ENCODE measurements at places on chromosomes 6 and 20.

- no peak for DNase-seq
Observed at GRCh38 chr20:9507544-9508239, 6.7 kb upstream of the LAMP5 start.

DNA sequence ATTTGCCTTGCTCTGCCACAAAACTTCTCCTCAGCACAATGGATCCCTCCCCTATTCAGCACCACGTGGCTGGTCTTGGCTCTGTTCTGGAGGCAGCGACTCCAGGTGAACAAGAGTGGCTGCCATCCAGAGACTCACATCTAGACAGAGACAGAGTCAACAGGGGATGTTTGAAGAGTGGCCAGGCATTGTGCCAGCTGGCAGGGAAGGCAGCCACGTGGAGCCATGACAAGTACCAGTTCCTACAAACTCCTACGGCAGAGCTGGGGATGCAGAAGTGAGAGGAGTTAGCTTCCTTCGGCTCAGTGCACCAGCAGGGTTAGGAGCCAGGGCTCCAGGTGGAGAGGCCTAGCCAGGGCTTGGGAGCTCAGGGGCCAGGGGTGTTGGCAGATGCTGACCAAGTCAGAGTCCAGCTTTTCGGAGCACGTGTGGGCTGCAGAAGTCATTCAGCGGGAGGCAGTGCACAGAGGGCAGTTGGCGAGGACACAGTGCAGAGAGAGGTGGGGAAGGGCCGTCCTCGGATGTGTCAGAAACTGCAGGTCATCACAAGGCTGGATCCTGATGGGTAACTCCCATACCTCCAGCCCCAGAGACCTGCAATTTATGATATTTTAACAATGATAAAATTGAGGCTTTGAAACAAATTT, 171.7 kb upstream of the PDE10A start:
- DNase-seq, result no peak

DNA sequence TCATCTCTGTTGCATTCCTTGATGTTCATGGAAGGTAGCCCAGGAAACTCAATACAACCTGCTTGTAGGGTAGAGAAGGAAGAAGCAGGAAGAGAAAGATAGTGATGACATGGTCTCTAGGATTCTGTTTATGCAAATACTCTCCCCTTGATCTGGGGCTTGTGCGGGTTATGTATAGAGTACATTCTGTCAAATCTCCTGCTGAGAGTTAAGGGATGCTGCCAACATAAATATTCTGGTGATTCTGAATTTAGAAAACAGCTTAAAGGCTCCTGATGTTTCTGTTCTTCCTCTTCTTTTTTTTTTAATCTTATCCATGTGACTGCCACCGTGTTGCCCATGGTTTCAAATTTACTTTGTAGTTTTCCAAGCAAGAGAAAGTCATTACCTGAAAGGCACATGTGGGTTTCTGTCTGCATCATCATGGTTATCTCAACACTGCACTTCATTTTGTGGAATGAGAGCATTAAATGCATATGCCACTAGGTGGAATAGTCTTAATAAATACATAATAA, 150.6 kb downstream of the RPS12 start:
- no peak for DNase-seq

GRCh38 chr6:19925533-19925932, 88.4 kb downstream of the ID4 start:
- no peak for DNase-seq

DNA sequence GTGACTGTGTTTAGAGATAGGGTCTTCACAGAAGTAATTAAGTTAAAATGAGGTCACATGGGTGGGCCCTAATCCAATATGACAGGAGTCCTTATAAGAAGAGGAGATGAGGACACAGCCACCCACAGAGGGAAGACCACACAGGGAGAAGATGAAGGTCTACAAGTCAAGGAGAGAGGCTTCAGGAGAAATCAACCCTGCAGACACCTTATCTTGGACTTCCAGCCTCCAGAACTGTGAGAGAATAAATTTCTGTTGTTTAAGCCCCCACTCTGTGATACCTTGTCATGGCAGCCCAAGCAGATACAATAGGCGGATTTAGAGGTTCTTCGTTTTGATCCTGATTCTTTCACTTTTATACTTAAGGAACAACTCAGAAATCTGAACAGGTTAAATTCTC, 63.5 kb upstream of the NEDD9 start:
- no peak for DNase-seq

GRCh38 chr20:62049342-62050165, 16.1 kb downstream of the TAF4 start:
- DNase-seq, result no peak

DNA sequence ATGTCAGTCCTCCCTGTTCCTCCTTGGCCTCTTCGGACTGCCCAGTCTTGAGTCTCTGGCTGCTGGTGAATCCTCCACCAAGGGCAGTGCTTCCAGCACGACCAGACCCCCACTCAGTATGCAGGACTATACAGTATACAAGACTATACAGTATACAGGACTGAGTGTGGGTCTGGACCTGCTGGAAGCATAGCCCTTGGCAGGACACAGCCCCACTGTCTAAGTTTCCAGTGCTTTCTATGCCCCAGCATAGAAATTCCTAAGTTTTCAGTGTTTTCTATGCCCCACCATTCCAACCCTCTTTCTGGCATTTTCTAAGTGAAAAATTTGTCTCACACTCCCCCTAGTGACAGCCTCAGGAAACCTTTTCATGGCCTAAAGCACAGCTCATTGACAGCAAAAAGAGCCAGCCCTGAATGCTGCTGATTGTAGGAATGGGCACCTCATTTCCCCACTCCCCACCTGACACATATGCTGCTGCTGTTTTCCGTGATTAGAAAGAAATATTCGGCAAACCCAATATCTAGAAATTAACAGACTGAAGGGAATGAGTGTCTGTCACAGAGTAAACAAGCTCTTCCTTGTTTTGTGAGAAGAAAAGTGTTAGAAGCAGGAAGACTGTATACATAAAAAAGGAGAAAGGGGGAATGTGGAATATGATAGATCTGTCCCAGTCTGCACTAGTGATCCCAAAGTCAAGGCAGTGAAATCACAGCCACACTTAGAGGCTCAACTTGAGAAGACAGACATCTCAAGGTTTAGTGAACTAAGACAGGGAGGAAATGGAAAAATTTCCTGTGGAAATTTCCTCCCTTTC, 206.9 kb downstream of the IBTK start:
- no peak for DNase-seq

GRCh38 chr20:44245977-44246376, 1.1 kb upstream of the GDAP1L1 start:
- no peak for DNase-seq

DNA sequence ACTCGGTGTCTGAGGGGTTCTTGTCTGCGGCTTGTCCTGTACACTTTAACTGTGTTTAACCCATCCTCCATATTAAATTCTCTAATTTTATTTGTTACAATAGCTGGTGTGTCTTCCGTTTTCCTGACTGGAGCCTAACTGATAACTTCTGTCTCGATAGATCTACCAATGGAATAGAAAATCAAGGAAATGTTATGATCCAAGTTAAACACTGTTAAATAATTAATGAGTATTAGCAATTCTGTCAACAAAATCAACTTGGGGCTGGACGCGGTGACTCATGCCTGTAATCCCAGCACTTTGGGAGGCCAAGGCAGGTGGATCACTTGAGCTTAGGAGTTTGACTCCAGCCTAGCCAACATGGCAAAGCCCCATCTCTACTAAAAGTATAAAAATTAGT, 81.7 kb downstream of the DNAH8 start:
- no peak for DNase-seq

DNA sequence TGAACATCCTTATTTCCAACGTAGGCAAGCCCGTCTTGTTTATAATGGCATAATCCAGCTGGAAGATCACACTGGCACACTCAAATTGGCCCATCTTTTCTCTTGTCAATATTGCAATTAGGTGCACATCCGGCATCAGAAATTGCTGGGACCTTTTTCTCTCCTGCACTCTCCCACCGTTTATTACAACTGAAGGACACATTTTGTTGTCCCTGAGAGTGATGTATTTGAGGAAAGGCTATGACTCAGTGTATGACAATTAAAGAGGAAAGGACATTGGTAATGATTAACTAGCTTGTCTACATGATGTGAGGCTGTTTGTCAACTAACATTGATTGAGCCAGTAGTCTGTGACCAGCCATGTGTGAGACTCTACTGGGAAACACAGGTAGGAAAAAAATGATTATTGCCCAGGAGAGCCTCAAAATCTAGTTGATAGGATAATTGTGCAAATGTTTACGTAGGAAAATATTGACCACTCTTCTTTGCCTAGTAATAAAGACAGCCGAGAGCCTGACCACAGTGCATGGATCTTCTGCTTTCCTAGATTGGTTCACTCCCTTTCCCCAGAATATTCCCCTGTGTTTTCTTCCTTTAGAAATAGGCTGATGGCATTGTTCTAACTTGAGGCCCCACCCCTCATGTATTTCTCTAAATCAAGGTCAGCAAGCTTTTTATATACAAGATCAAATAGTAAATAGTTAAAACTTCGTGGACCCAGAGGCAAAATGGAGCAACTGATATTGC, 230.0 kb upstream of the BTBD3 start:
- no peak for DNase-seq

DNA sequence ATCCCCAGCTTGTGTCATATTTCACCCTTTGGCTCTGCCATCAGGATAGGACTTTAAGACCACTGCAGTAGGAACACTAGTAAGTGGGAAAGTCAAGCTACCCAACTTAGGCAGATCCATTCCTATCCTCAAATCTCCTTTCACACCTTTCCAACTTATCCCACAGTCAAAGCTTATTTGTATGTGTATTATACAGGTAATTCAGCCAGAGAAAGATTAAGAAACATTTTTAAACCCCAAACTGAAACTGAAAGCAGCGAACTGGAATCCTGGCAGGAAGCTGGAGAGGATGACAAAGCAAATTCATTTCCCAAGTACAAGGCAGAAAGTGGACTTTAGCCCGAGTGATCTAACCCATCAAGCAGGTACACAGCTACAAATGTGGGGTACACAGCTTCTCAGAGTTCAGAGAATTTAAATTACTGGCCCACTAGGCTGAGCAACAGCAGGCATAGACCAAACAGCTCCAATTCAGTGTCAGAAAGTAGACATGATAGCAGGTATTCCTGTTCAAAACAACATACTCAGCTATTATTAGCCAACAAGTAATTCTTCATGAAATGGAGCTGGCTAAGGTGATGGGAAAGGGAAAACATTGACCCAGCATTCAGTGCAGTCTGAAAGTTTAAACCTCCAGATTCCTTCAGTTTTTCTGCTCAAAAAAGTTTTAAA, 39.1 kb downstream of the ILRUN start:
- no peak for DNase-seq

DNA sequence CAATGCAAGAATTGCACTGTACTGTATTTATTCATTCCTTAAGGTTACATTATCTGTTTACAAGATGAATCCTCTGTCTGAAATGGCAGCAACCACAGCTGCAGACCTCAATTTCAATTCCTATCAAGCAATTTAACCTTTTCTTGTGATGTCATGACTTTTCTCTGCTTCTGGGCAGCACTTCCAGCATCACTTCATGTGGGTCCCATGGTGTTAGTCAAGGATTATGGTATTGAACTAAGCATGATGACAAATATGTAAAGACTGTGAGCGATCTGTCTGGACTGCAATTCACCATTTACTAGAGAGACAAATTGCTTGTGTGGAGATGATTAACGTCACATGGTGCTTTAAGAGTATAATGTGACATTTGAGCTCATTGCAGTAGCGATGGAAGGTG, 90.5 kb upstream of the CCN2 start:
- no peak for DNase-seq

DNA sequence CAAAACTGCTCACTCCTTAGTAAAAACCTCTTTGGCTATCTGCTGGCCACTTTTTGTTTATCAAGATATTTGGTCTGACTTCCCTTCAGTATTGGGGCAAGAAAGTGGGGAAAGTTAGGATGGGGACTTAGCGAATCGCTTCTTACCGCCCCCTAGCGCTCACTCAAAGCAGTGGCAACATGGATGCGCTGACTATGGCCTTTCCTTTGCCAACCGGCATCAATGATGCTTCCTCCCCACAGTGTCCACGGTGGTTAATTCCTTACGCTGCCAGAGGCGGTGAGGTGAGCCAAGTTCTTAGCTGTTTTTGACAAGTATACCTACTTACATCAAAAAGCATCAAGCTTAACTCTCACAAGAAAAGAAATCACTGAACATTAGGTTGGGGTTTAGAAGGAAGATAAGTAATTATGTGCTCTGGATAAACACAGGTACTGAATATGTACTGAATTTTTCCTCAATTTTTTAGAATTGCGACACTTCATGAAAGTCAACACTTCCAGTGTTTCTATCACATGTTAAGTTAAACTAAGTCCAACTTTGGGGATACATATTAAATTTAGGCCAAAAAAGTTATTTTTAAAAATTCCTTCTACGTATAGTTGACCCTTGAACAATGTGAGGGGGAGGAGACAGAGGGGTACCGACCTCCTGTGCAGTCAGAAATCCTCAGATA, 86.7 kb downstream of the GMDS start:
- DNase-seq, result no peak

DNA sequence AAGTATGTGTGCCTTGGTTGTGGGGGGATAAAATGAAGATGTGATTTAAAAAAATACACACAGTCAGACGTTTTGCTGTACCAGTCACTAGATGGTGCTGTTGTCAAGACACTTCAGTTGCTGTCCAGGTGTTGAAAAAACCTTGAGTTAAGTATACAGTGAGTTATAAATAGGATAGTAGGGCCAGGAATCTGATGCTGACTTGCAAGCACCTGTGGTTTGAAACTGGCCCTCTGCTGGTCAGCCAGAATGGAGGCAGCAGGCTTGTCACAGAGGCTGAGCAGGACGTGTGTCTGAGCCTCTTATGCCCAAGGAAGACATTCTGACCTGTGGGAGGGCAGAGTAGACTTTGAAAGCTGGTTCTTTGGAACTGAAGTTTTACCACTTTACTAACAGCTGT, 27.8 kb downstream of the RNF8 start:
- no peak for DNase-seq

DNA sequence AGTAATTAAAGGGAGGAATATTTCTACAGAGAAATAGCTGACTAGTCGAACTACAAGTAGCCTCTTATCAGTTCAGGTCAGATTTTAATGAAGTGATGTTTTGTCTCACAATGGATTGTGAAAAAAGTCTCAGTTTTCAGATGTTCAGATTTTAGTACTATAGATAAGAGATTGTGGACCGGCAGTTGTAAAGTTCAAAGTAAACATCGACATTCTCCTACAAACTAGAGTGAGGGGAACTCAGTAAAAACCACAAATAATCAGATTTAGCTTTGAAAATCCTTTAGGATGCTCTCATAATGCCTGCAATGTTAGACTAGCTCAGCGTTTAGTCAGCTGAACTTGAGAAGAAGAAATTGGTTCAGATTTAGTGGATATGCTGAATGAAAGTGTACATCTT, 39.9 kb downstream of the RCAN2 start:
- DNase-seq, result no peak

DNA sequence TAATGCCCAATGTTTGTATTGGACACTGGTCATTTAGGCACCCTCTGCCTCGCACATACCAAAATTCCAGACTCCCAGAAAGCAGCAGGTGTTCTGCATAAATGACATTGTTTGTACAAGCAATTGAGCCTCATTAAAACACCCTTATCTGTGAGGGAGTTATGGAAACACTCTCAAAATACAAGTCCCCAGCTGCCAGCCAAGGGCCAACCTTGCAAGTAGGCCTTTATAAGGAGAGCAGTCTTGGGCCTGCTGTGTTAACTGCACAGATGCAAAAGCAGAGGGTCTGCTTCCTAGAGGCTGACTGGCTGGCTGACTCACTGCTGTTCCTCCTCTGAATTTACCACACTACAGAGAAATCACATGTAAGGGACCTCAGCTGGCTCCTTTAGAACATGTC, 150.4 kb upstream of the HMGN3 start:
- DNase-seq, result no peak

GRCh38 chr6:131394768-131395432, 178.1 kb upstream of the ARG1 start:
- DNase-seq, result no peak

Data from activated B cell treated with CpG ODN at 0.5 μM for 24 hours (primary cell).